ENCODE measurements at places on chromosomes 6 and 20.
A peak's percentile ranks its signal among the peaks of the same experiment; 100 is the strongest.

DNA sequence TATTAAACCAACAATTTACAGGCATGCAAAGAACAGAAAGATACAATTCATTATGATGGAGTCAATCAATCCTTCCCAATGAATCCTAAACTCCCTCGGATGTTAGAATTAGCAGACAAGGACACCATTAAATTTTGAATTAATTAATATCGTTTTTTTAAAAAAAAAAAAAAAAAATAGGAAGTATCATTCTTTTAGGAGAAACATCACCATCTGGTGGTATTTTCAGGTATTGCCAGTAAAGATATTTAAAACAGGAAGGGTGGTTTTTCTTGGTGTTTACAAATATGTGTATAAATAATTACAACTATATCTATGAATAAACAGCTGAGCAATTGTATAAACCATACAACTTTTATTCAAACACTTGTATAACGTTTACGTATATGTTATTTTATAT, 564.4 kb downstream of the HAO1 start:
- DNase-seq: no peak

DNA sequence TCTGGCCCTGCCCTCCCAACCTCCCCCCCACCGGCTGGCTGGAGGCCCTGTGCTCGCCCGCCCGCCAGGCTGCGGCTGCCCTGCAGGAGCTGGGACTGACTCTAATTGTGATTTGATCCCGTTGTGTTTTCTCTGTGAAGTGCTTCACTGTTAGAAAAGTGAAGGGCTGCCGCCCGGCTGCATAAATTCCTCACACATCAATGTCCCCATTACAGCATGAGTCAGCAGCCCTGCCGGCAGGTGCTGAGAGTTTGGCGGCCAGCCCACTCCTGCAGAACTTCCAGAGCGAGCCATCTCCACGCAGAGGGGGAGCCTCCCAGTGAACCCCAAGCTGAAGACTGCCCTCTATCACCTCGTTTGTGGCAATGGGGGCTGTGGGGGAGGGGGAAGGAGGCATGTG, 137.9 kb downstream of the DLL1 start:
- no peak for DNase-seq

DNA sequence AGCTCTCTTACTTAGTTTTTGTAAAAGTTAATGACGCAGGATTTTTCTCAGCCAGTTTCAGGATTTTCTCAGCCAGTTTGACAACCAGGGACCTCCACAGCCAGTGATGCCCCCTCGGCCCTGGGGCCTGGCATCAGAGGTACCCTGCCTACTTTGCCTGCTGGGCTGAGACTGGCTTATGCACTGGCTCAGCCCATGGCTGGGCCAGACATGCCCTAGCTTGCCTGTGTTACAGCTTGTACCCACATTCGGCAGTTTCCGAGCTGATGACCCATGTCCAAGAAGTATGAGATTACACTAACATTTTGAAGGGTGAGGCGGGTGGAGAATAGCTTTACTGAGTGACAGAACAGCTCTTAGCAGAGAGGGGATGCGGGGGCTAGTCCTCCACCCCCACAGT, 406.1 kb upstream of the HSF2 start:
- DNase-seq: no peak

- DNase-seq: no peak
These were observed 9.4 kb upstream of the SLC4A11 start for GRCh38 chr20:3248167-3248992.

- DNase-seq: no peak
These were observed 48.2 kb upstream of the ZNFX1 start for GRCh38 chr20:49326026-49326425.

GRCh38 chr6:55176958-55177357, 2.6 kb downstream of the HCRTR2 start:
- no peak for DNase-seq

DNA sequence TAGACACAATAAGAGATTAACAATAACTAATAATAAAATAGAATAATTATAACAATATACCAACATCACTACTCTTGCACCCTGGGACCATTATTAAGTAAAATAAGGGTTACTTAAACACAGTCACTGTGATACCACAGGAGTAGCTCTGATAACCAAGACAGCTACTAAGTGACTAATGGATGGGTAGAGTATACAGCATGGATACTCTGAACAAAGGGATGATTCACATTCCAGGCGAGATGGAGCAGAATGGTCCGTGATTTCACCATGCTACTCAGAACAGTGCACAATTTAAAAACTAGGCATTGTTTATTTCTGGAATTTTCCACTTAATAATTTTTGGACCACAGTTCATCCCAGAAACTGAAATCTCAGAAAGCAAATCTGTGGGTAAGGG, 80.0 kb upstream of the FUT9 start:
- DNase-seq: no peak

GRCh38 chr20:50901301-50901700, 29.9 kb downstream of the ADNP start:
- no peak for DNase-seq

- peak; percentile 71 for DNase-seq
These were observed 108.2 kb downstream of the HFE start for GRCh38 chr6:26195376-26195923.

- peak; percentile 41 for DNase-seq
These were observed 189.4 kb upstream of the RREB1 start for GRCh38 chr6:6918216-6918983.

GRCh38 chr20:24366336-24367004, 103.0 kb upstream of the SYNDIG1 start:
- no peak for DNase-seq

- DNase-seq: no peak
These were observed 2.0 kb upstream of the GTPBP2 start for GRCh38 chr6:43630980-43631619.

DNA sequence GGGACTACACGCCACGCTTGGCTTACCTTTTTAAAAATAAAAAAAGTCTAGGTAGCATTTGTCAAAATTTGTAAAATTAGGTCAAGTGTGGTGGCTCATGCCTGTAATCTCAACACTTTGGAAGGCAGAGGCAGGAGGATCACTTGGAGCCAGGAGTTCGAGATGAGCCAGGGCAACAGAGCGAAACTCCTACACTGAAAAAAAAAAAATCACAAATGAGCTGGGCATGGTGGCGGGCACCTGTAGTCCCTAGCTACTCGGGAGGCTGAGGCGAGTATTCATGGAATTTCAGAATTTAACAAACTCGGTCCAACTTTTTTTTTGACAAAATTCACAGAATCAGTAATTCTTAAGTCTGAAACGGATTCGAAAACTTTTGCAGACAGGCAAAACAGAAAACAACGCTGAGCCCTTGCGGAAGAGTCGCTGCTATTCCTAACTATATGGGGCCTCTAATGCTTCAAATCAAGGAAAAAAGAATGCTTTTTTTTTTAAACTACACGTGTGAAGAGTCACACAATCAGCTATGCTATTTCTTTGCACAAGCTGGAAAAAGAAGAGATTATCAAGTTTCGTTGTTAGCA, 62.9 kb downstream of the GTF2H5 start:
- DNase-seq: no peak

DNA sequence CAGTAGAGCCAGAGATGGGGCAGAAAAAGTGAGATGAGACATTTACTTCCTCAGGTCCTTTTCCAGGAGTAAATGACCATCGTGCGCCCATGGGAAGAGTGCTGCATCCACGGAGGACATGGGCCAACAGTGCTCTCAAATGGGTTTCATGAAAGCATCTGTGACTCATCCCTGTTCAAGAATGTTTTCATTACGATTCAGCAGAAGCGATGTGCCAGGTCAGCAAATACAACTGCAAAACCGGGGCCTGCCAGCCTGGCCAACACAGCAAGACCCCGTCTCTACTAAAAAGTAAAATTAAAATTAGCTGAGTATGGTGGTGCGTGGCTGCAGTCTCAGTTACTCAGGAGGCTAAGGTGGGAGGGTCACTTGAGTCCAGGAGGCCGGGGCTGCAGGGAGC, 125.1 kb downstream of the LY86 start:
- DNase-seq: no peak

DNA sequence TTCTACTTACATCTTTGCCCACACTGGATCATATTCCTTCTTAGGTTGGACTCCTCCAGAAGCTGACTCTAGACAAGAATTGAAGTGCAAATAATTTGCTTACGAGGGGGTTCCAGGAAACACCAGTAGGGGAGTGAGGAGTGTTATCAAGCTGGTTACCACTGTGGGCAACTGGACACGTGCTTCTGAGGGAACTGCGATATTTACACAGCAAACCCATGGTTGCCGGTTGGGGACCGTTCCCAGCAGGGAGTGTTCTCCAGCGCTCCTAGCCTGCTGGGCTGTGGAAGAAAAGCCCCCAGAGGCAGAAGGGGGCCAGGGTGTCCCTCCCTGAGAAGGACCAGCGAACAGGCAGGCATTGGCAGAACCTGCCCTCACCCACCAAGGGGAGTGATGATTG, 21.7 kb downstream of the MDFI start:
- no peak for DNase-seq

DNA sequence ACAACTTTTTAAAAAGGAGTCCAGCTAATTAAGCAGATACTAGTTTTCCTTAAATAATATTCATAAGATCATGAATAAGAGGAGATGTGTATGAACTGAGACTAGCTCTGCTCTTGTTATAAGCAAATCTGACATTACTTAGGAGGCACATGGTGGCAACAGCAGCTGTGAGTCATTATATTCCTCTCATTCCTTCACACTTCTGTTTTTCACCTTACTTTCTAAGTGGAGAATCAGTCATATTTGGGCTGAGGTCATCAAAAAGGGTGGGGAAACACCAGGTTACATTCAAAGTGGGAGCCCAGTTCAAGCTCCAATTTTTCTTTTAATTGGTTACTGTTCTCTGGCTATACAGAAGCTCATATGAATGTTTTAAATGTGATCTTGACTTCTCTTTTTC, 6.0 kb upstream of the RIPPLY2 start:
- DNase-seq: no peak

DNA sequence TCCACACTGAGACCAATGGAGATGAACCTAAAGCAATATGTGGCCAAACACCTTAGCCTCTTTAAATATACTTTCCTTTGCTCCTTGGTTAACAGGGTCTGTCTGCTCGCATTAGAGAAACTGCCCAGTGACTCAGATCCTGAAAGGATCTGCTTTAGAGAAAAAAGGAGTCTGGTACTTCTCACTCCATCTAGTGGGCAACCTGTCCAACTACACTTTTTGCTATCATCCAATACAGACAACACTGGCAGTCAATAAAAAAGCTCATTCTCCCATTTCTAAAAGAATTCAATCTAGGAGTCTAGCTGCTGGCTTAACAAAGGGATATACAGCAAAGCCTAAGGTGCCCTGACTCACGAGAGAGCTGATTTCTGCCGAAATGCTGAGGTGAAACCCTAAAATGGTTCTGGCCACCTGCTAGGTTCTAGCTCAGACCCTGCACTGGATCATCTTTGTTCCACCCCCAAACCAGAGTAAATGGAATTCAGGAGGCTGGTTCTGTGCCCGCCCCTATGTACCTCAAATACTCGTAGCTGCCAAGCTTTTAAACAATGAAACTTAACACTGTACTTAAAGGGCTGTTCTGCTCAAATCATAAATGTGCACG, 11.5 kb downstream of the GNL1 start:
- DNase-seq: no peak

GRCh38 chr20:7924692-7925091, 15.6 kb downstream of the HAO1 start:
- DNase-seq: no peak

- no peak for DNase-seq
These were observed 126.0 kb upstream of the ADGRF1 start for GRCh38 chr6:47168180-47168579.

GRCh38 chr6:90036963-90037362, 142.7 kb downstream of the GJA10 start:
- DNase-seq: no peak

- no peak for DNase-seq
These were observed 22.9 kb downstream of the OR2B2 start for GRCh38 chr6:27889275-27889627.

- no peak for DNase-seq
These were observed 5.2 kb upstream of the STMND1 start for GRCh38 chr6:17096652-17097051.

DNA sequence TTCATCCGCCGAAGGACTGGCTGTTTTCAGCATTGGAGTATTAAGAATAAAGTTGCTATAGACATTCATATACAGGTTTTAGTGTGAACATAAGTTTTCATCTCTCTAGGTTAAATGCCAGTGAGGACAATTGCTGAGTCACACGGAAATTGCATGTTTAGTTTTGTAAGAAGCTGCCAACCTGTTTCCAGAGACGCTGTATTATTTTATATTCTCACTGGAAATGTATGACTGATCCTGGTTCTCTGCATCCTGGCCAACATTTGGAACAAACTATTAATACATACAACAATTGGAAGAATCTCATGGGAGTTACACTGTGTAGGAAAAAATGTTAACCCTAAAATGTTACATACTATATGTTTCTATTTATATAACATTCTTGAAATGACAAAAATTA, 16.7 kb upstream of the TGM6 start:
- no peak for DNase-seq
